ENCODE measurements at places on chromosomes 5 and 9.

DNA sequence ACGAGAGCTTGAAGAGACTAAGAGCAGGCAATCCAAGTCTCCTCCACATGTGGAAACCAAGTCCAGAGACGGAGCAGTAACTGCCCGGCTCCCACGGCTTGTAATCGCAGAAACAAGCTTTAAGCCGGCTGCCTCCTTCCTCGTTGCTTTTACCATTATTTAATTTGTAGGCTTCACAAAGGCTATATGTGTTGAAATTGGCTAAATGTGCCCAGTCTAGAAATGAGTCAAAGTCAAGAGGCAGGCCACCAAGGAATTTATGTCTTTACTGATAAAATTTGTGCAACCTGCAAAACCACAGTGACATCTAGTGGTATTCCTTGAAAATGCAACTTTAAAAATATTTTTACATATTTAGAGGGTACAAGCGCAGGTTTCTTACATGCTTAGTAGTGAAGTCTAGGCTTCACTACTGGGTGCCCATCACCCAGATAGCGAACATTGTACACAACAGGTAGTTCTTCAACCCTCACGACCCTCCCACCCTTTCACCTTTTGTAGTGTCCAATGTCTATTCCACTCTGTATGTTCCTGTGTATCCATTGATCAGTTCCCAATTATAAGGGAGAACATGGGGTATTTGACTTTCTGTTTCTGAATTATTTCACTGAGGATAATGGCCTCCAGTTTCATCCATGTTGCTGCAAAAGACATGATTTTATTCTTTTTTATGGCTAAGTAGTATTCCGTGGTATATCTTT, 33.5 kb upstream of the EBF1 start:
- DNase-seq: no peak

DNA sequence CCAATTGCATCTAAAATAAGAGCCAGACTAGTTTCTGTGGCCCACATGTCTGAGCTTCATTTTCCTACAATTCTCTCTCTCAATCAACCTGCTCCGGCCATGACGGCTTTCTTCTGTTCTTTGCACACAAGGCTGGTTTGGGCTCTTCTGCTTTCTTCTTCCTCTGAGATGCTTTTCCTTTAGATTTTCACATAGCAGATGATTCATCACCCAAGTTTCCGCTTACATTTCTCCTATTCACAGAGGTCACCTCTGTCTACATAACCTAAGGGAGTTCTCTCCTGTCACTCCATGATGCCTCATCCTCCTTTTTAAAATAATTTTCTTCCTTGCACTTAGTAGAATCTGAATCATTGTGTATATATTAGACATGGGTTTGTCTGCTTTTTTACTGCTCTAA, 334.6 kb upstream of the TUSC1 start:
- no peak for DNase-seq

- DNase-seq: no peak
Measured at GRCh38 chr9:74771262-74771585, 116.5 kb downstream of the TRPM6 start.

GRCh38 chr9:86732514-86733171, 214.7 kb downstream of the GAS1 start:
- no peak for DNase-seq

- DNase-seq: no peak
Measured at GRCh38 chr5:172689801-172690200, 48.7 kb downstream of the NEURL1B start.

DNA sequence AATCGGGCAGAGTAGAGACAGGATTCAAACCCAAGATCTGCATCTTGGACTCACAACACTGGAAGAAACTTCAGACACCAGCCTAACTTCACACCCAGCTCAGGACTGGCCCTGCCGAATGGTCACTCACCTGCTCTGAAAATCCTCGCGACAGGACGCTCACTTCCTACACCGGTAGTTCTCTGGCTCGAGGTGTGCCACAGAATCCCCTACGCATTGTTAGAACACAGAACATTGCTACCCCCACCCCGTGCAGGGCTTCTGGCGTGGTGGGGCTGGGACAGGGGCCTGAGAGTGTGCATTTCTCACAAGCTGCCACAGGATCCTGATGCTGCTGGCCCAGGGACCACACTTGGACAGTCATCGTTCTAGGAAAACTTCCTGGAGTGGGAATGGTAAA, 12.1 kb downstream of the KCNMB1 start:
- DNase-seq: no peak

- no peak for DNase-seq
Measured at GRCh38 chr9:128409978-128410377, 10.7 kb upstream of the CERCAM start.

- DNase-seq: no peak
Measured at GRCh38 chr9:122389799-122390481, 19.1 kb downstream of the PTGS1 start.

- DNase-seq: no peak
Measured at GRCh38 chr5:58929726-58930125, 346.9 kb downstream of the RAB3C start.

DNA sequence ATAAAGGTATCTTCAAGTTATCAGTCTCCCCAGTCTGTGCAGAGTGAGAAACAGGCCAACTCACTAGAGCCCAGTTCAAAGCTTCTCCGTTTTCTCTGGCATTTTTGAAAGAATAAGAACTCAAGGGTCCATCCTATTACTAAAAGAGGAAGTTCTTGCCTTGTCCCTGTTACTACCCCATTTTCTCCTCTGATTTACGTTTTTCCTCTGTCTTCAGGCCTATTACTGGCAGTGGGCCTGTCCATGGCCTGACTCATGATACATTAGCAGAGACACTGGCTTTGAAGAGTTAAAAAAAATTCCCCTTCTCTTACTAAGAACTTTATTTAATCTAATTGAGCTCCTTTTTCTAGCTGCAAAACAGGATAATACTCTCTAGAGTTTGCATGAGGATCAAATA, 624.0 kb upstream of the KLF4 start:
- DNase-seq: no peak

DNA sequence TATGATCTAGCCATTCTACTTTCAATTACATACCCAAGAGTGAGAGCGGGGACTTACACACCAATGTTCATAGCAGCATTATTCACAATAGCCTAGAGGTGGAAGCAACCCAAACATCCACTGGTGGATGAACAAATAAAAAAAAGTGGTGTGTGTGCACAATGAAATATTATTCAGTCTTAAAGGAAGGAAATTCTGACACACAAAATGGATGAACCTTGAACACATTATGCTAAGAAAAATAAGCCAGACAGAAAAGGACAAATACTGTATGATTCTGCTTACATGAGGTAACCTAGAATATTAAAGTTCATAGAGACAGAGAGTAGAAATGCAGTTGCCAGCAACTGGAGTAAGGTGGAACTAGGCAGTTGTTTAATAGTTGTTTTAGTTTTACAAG, 22.1 kb downstream of the ETF1 start:
- DNase-seq: no peak

DNA sequence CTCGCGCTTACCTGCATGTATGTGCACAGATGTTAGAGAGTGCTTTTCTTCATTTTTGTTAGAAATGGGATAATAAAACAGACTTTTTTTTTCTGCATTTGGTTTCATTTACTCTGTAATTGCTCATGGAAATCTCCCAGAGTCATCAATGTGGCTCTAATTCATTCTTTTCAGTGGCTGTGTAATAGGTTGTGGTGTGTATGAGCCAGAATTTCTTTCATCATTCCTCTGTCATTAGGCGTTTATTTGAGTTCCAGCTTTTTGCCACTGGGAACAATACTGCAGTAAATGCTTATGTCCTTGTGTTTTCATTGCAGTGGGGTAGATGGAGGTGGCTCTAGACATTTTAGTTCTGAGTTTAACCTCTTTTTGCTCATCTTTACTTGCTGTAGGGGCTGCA, 118.9 kb downstream of the NXNL2 start:
- no peak for DNase-seq

DNA sequence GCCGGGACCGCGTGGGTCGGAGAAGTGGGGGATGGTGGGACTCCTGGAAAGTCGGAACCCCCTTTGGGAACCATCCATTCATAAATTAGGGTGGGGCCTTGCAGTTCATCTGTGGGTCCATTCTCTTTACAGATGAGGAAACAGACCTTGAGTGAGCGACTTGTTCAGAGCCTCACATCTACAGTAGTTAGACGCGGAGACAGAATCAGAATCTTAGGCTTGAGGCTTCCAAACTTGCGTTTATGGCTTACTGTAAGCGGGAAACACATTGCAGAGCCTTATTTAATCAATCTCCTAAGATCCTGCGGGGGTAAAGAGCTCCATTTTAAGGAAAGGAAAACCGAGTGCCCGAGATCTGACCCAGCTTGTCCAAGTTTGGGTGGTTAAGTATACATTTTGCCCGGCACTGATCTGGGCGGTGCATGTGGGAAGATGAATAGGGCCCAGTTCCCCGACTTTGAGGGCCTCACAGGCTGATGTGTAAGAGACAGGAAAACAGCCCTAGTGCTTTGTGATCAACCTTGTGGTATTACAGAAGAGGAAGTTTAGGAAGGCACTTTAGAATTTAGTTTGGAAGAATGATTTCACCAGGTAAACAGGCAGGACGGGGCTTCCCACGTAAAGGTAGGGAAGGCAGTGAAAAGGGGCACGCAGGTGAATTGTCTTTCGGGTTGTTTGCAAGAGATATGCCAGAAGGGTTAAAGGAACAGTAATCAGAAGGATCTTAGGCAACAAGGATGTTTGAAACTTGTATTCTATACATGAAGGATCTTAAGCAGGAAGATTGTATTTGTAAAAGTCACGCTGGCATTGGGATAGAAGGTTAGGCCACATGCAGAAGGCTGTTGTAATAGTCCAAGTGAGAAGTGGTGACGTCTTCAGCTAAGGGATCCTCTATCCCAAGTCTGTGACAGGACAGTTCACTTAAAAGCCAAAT, 744 bp downstream of the TARS1 start:
- no peak for DNase-seq

DNA sequence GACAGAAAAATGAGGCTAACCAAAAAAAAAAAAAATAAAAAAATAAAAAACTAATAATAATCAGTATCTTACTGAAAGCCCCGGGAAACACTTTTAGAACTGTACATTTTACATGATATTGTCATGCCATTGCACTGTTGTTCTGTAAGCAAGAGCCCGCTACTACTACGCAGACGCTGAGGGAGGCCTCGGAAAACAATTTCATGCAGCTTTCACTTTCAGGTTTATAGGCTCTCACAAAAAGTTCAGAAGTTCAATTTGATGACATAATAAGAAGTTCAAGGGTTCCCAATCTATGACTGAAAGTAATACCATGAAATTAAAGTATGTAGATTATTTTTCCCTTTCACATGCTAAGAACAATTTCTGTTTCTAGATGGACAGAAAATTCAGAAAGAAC, 318.3 kb upstream of the ITGA1 start:
- no peak for DNase-seq

DNA sequence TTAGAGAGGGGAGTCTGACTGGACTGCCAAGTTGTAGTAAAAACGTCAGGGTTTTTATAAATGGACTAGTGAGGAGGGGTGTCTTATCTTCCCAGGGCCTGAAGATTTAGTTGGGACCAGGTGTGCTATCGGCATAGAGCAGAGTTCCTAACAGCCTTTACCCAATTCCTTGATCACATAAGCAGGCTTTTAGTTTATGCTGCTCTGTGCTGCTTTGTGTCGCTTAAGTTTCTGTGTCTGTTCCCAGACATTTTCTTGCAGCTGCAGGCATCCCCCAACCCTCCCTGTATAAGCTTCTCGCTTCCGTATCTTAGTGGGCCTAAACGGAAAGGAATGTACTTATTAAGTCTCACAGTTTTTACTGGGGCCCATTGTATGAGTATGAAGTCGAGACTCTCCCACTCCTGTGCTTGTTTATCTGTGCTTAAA, 2.6 kb upstream of the SMC5 start:
- DNase-seq: no peak

DNA sequence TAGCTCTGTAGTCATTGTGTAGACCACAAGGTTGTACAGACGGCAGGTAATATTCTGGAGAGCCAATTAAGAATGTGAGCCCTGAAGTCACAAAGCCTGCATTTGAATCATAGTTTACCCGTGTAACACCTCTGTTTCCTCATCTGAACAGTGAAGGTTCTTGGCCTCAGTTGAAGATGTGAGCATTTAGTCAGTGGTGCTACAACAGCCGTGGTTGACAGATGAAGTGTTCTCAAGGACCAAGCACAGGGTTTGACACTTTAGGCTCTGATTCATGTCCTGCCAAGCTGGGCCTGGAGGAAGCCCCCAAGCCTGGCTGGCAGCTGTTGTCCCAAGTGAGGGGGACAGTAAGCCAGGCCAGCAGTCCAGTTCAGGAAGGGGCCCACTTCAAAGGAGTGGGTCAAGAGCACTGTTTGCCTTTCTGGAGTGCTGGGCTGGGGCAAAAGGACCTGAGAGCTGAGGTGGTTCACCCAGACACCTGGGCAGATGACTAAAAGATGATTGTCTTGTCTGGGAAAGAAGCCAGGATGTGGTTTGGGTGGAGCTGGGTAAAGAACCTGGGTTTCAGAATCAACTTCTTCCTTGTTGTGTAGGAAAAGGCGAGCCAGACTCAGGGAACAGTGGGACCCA, 20.7 kb downstream of the FAXDC2 start:
- DNase-seq: no peak

DNA sequence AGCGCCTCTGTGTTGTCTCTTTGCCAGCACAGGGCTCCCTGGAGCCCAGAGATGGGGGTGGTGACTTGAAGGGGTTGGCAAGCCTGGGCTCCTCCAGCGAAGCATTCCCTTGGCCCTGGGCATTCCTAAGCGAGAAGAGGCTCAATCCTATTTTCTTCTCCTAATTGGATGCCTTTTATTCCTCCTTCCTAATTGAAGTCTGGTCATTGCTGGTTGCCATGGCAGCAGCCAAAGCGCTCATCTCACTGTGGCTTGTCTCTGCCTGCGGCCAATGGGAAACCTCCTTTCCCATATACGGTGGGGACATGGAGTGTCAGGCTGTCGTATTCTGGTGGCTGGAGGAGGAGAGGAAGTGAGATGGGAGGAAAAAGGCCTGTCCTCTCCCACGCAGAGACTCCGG, 52.3 kb upstream of the RARS1 start:
- no peak for DNase-seq

DNA sequence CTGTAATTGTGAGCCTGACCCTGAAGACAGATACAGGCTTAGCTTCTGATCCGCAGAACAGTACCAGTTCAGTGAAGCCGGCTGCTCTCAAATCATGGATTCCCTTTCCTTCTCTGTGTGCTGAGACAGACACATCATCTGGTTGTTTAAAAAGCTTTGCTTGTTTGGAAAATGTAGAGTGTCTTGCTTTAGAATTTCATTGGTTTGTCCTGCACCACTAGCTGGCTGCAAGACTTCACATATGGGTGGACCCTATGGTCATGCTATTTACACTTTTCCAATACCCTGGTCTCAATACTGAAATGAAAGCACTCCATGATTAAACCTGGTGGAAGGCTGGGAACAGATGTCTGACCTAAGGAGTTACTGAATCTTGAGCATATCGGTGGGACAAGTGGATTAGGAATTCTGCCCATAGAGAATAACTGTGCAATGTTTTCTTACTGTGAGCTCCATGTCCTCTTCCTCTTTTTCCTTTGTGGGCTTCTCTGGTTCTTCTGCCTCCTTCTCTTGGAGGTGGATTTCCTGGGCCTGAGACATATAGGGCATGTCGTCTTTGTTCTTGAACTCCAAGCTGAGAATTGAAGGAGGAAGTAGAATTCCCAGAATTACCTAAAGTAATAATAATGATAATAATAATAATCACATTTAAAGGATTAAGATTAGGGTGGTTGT, 201.1 kb upstream of the KLF9 start:
- DNase-seq: no peak

Data from cortex of kidney (tissue), 1 donor.